Islet precursor cell (in vitro differentiated cells): ENCODE measurements at places on chromosomes 16 and 17.

GRCh38 chr17:77819497-77819896, 139.0 kb upstream of the TNRC6C start:
- DNase-seq, result no peak

DNA sequence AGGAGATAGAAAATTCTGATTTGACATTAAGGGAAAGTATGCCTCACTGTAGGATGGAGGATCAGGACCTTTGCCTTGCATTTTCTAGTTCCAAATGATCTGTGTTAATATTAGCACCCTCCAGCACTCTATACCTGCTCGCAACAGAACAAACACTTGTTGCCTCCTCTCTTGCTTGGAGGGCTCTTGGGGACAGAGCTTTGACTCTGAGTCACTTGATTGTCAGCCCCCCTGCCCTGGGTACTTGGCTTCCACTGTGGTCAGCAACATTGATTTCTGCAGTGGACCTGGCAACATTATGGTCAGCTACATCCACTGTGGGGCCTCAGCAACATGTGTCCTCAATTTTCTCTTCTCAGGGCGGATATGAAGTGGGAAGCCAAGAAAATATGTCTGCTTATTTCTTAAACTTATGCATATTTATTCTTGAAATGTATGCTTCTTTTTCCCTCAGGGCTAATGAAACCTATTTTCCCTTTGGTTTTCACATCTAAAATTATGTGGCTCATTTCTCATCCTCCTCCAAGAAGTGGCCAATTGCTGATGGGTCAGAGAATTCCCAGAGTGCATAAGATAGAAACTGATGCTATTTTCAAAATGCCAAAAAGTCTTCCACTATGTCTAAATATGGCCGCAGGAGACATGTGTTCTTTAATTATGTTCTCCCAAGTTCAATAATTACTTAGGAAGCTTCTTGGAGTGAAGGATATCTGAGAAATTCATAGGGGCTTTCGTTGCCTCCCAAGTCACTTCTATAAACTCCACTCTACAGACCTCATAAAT, 94.6 kb upstream of the SMIM36 start:
- DNase-seq, result no peak

- no peak for DNase-seq
Measured at GRCh38 chr17:28193241-28193640, 125.8 kb upstream of the TMEM97 start.

DNA sequence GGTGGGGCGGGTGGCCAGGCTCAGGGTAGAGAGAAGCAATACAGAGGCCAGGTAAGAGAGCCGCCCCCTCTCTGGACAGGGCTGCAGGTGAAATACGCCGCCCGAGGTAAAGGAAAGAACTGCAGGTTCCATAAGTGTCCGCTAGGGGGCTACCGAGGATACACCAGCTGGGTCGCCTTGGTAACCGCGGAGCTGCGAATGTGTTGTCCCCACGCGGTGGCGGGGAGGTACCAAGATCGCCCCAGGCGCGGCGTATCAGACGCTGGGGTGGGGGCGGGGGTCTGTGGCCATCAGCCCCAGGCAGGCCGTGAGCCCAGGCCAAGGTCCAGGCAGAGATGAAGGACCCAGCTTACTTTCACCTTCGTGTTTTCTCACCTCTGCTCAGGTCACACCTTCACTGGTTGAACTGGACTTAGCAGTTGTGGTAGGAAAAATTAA, 18.4 kb upstream of the ZFP90 start:
- DNase-seq, result peak; percentile 94

- DNase-seq, result peak; percentile 34
Measured at GRCh38 chr17:81888105-81888987, 3.0 kb downstream of the ALYREF start.

DNA sequence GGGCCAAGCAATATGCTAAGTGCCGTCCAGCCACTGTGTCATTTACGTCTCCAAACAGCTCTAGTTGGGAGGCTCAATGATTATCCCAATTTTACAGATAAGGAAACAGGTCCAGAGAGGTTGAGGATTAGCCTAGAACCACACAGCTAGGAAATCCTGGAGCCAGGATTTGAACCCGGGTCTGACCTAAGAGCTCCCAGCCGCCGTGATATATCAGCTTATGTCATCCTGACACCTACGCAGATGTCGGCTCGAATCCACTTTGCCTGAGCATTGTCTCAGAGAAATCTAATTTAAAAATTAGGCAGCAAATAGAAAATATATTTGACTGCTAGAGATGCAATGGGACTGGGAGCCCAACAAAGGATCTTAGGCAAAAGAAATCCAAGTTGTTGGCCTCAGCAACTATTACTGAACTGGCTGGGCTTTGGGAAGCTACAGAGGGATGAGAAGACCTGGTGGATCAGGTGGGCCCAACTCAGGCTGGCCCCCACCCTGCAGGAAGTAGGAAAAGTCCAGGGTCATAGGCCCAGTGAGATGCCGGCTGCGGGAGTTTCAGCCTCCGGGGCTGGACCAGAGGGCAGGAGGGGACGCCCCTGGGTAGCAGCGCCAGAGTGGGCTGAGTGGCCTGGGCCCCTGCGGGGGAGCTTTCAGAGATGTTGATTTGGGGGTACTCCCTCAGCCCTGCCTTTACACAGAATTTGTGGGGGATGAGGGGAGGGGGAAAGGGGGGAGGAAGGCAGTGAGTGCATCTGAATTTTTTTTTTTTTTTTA, 35.1 kb upstream of the IL21R start:
- DNase-seq, result no peak

- DNase-seq, result no peak
Measured at GRCh38 chr17:48155889-48156611, 48.5 kb downstream of the SNX11 start.

DNA sequence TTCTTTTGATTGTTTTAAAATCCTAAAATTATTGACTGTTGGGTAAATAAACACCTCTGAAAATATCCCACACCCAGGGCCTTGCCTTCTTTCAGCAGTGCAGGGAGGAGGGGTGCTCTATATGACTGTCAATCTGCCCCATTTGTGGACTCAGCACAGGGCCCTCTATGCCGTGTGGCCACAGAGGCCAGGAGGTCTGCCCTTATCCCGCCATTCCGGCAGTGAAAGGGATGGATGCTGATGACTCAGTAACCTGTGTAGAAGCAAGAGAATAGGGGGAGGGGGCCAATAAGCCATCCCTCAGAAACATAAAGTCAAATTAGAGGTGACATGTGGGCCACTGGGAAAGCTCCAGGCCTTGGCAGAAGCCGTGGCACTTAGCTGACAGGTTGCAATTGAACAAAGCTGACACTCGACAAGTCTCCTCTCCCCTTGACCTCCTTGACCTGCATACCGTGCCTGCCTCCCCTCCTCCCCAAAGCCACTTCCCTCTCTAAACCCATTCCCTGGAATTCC, 281.4 kb upstream of the DYNLRB2 start:
- DNase-seq, result no peak

DNA sequence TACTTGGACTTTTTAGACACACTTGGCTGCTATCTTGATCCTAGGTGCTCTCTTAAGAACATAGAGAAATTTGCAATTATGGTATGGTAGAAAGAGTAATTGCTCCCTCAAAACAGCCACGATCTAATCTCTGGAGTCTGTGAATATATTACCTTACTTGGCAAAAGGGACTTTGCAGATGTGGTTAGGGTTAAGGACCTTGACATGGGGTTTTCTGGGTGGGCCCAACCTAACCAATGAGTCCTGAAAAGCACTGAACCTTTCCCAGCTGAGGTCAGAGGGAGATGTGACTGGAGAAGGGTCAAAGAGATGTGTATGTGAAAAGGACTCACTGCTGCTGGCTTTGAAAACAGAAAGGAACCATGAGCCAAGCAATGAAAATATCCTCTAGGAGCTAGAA, 26.7 kb upstream of the MED13 start:
- DNase-seq, result no peak

- no peak for DNase-seq
Measured at GRCh38 chr17:44417553-44417952, 28.1 kb upstream of the ITGA2B start.

- no peak for DNase-seq
Measured at GRCh38 chr17:4477255-4477791, 21.4 kb upstream of the SPNS2 start.
